ENCODE measurements at places on chromosomes 2 and 18.

DNA sequence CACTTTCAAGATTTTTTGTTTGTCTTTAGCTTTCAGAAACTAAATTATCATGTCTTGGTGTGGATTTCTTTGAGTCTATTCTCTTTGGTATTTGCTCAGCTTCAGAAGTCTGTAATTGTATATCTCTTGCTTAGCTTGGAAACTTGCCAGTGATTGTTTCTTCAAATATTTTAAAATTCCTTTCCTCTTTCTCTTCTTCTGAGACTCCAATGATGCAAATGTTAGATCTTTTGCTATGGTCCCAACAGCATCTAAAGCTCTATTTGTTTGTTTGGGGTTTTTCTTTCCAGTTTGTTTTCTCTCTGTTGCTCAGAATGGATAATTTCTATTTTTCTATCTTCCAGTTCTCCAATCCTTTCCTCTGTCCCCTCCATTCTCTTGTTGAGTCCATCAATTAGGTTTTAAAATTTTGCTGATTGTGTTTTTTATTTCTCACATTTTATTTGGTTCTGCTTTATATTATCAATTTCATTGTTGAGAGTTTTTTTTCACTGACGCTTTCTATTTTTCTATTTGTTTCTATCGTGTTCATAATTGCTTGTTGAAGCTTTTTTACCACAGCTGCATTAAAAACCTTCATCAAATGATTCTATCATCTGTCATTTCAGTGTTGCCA is 81.5 kb upstream of the DAPL1 start:
- no peak for DNase-seq

DNA sequence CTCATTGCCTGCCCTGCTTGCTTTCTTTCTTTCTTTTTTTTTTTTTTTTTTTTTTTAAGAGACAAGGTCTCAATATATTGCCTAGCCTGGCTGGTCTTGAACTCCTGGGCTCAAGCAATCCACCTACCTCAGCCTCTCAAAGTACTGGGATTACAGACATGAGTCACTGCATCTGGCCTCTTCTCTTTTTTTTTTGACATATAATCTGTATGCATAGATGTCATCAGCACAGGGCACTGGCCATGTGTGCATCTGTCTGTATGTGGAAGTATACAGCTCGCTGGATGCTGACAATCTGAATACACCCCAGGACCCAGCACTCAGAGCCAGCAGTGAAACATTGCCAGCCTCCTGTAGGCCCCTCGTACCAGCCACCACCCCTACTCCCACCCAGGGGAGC is 49.5 kb downstream of the TFCP2L1 start:
- no peak for DNase-seq

DNA sequence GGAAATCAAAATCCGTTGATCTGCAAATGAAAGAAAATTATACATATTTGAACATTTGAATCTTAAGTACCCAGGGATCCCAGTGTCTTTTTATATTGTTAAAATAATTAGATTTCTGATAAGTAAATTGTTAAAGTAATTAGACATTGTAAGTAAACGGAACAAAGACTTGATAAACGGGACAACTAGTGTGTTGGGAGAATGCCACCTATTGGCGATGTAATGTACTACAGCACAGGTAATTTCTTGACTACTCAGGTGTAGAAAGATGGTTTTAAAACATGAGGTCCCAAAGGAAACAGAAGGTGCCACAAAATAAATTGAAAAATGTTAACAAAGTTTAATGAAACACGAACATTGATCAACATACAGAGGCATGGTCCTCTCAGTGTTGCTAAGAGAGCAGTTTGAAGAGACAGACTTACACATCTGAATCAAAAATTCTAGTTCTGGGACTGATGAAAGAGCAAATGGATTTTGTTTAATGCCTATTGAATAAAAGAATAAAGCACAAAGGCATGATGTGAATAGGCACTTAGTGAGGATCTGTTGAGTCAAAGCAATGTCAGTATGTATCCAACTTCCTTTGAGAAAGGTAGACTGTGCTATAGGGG is 103.4 kb upstream of the RASGRP3 start:
- DNase-seq, result peak; percentile 27

- DNase-seq, result no peak
Measured at GRCh38 chr2:129881786-129882396, 97.6 kb upstream of the RAB6C start.

GRCh38 chr18:34364699-34365098 is 140.0 kb upstream of the NOL4 start:
- no peak for DNase-seq

GRCh38 chr2:12755384-12755783 is 38.6 kb downstream of the TRIB2 start:
- DNase-seq, result no peak

DNA sequence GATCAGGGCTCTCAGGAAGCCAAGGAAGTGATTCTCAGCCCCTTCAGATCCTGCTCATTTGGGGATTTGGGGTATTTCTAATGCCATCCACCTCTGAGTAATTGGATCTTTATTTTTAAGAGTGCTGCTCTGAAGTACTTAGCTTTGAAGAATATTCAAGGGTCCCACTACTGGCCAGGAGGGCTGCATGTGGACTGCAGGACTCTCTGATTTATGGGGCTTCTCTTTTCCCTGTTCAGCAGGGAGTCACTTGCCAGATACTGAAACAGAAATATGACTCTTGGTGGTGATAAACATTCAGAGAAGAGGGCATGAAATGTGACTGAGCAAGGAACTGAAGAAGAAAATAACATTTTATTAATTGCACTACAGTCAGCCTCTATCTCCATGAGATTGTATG is 138.5 kb downstream of the MTX2 start:
- no peak for DNase-seq

- no peak for DNase-seq
Measured at GRCh38 chr2:10032746-10033105, 10.6 kb upstream of the KLF11 start.

DNA sequence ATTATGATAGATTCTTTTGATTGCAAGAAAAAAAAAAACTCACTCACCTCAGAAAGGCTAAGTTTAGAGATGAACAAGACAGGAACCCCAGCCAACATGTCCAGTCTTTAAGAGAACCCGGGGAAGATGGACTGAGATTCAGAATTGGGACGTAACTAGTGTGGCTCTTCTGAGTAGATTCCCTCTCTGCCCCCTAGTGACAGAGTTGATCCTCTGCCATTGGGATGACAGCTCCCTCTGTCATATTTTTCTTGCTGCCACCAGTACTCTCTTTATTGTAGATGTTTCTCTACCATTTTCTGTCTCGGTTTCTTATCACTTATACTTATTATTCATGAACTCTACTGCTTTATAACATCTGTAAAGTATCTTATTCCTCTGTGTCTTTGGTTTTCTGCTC is 77.7 kb downstream of the GULP1 start:
- no peak for DNase-seq

- no peak for DNase-seq
Measured at GRCh38 chr2:187316040-187316439, 132.0 kb downstream of the CALCRL start.

DNA sequence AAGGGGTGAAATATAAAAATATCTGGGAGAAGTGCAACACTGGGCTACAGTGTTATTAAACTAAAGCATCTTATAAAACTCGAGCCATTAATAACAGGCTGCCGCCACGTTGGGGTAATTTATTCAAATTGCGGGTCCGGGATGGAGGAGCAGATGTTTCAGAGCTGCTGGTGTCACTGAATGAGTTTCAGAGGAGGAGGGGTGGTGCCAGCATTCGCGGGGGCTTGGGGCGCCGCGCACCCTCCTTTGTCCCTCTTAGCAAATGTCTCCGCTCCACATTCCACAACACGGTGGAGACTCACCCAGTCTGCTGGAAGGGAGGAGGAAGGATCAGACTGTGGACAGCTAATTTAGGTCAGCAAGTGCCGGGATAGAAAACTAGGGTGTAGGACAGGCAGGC is 260.5 kb downstream of the CELF4 start:
- DNase-seq, result no peak

- DNase-seq, result no peak
Measured at GRCh38 chr2:146506851-146507250, 1338.0 kb upstream of the ACVR2A start.

DNA sequence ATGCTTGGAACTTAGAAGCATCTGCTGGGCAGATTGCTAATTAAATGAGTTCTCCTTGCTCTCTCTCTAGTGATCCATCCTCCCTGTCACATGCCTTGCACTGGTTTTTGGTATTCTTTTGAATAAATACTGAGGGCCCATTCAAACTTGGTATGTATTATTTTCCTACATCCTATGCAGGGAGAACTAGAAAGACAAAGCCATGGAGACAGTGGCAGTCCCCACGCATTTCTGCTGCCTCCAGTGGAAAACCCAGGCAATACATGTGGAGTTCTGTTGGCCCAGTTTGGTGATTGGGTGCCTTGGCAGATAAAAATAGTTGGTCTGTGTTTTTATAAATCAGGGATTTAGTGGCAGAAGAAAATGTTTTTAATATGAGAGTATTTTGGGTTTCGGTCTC is 68.7 kb downstream of the DIS3L2 start:
- no peak for DNase-seq

GRCh38 chr2:178309541-178309940 is 115.2 kb downstream of the OSBPL6 start:
- no peak for DNase-seq

DNA sequence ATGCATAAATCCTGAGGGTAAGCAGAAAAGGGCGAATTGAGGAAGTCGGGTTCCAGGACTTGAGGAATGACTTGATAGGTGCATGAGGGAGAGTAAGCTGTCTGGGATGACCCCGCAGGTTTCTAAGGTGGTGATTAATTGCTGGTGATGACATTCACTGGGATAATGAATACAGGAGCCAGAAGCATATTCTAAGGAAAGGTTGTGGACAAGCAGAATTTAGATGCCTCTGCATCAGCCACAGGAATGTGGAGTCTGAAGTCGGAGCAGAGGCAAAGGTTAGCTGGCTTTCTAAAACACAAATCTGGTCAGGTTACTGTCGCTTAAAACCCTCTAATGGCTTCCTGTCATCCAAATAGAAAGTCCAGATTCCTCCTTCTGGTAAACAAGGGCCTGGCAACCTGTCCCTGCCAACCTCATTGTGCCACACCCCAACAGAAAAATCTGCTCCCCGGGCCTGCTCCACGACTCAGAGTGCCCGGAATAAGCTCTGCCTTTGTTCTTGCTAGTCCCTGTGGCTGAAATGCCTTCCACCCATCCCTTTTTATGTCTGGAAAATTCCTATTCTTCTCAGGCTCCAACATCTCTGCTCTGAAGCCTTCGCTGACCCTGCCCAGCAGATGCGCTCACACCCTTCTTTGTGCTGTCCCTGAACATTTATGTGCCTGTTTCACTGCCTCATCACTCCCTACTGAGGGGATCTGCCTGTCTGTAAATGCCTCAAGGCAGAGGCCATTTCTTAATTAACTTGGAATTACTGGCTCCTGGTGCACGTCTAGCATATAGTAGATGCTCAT is 11.3 kb upstream of the TMEM214 start:
- no peak for DNase-seq

GRCh38 chr18:28059861-28060260 is 117.1 kb downstream of the CDH2 start:
- DNase-seq, result no peak

- DNase-seq, result no peak
Measured at GRCh38 chr18:48459016-48459415, 49.8 kb upstream of the ZBTB7C start.

- no peak for DNase-seq
Measured at GRCh38 chr2:134002391-134002790, 251.5 kb upstream of the MGAT5 start.

GRCh38 chr2:68732036-68732932 is 2.3 kb upstream of the ARHGAP25 start:
- no peak for DNase-seq

- DNase-seq, result no peak
Measured at GRCh38 chr2:100963026-100963375, 39.1 kb upstream of the RPL31 start.

DNA sequence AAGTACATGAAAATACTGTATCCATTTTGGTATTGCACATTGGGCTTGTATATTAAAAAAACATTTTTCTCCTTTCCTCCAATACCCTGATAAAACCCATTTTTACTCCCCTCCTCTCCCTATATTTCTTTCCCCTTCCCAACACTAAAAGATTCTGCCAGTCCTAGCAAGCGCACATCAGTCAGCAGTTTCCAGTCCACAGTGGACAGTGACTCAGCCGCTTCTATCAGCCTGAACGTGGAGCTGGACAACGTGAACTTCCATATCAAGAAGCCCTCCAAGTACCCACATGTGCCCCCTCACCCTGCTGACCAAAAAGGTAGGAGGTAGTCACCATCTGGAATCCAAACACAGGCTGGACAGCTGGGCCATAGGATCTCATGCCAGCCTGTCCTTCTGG is 38.6 kb downstream of the PIKFYVE start:
- DNase-seq, result no peak

- DNase-seq, result peak; percentile 3
Measured at GRCh38 chr2:71215447-71215846, 11.5 kb downstream of the PAIP2B start.

DNA sequence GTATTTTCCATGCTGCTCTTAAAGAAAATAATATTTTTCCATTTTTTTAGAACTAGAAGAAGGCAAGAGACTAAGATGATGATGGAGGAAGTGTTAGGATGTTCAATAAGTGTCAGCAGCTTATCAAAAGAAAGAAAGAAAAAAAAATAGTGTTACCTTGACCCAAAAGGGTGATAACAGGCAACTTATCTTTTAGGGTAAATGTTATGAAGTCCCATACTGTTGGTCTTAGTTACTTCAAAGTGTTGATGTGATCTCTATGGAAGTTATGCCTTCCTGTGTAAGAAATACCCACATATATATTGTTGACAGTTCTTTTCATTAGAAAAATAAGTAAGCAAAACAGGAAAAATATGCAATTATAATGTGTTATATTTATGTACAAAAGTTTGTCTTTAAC is 143.5 kb downstream of the OTX1 start:
- no peak for DNase-seq

DNA sequence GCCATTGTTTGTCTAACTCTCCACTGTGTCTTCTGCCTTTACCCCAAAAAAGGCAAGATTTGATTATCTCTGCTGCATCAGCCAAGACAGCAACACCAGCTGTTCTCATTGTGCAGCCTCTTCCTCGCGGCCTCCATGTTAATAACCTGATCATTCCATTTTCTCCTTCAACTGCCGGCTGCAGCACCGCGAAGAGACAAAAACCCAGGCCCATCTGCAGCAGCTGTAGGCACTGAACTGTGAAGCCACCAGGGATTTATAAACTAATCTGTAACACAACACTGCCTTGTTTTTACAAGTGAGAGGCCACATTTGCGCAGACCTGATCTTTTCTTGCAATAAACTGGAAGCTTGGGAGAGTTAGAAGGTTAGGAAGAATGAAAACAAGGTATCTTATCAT is 147.8 kb downstream of the SATB2 start:
- no peak for DNase-seq

- no peak for DNase-seq
Measured at GRCh38 chr18:74204526-74205152, 56.3 kb downstream of the TIMM21 start.

DNA sequence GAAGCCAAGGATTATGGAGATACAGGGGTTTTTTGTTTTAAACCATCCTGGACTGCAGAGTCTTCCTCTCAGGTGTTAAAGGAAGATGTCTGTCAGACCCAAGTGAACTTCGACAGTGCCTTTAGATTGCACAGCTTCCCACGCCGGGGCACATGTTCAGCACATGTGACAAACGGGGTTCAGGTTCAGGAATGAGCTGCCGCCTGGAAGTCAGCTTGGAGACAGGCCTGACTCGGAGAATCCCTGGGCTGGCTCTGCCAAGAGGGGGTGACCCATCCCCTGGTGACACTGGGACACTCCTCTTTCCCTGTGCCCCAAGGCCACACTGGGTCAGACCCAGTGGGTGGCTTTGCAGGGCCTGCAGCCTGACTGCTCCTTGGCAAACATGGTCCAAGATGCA is 359.3 kb upstream of the SALL3 start:
- DNase-seq, result no peak
